ENCODE measurements at places on chromosomes 6 and 20. TPM values are rescaled to one million over a fixed set of nuclear protein-coding genes. Genes with fewer than 3 reads are reported as not detected.

Gene DOK5
- not detected for total RNA-seq

GRCh38 chr6:108039681-108040080 lies 34.9 kb downstream of the OSTM1 start:
- no peak for DNase-seq

GRCh38 chr20:47982574-47983360 lies 197.5 kb upstream of the SULF2 start:
- DNase-seq, result no peak

DNA sequence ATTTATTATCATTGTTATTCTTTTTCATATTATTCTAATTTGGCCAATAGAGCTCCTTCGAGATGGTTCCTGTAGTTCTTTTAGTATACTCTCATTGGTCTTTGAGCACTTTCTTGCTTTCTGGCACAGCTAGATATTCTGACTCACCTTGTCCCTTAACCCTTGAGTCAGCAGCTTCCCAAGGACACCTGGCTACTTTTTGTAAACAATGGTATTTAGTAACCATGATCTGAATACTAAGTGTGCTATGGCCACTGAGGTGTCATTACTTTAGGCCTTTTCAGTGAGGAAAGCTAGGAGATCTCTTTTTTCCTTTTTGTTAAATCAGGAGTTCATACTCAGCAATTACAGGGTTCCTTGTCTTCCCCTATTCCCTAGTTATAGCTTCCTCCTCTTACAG lies 126.5 kb upstream of the CITED2 start:
- no peak for DNase-seq

DNA sequence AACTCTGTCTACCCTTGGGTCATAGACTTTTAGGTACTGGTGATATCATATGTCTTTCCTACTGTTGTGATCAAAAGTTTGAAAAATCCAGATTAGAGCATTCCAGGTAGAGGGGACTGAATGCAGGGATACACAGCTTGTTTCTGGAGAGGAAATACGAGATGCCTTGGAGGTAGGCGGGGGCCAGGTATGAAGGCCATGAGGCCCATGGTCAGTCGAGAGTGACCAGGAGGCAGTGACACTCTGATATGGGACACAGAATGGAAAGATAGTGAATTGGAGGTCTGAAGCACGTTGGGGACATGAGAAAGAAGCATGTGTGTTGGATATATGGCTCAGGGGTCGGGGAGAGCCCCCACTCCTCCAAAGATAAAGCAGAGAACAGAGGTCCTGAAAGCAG lies 16.1 kb upstream of the SRSF3 start:
- no peak for DNase-seq

Gene SLC16A10
- not detected for total RNA-seq

Gene TENT5A
- total RNA-seq, result 53.0 TPM

Gene RAB44
- not detected for total RNA-seq
